NCI-H1694 treated with DMSO at 0.1 percent for 48 hours (cell line): ENCODE measurements at places on chromosomes 5 and 9.

GRCh38 chr5:31863991-31864411, 225.1 kb downstream of the PDZD2 start:
- no peak for DNase-seq

- no peak for DNase-seq
Measured at GRCh38 chr5:60196385-60197113, 303.0 kb upstream of the PDE4D start.

DNA sequence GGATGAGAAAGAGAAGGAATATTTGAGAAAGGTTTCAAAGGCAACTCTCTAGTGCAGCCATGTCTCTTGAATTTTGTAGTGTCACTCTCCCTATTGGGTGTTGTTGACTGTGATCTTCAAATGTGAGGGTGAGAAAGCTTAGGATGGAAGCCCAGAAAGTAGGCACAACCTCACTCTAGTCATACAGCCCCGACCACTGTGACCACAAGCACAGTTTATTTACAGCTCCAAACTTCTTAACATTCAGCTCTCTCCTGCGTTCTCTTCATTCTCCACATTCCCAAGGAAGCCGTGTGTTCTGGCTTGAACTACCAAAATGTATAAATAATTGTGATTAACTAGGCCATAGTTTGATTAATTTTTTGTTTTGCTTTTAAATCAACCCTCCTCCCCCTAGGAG, 542.9 kb downstream of the LRRC70 start:
- no peak for DNase-seq

- DNase-seq: no peak
Measured at GRCh38 chr5:42235837-42236236, 187.4 kb upstream of the GHR start.

DNA sequence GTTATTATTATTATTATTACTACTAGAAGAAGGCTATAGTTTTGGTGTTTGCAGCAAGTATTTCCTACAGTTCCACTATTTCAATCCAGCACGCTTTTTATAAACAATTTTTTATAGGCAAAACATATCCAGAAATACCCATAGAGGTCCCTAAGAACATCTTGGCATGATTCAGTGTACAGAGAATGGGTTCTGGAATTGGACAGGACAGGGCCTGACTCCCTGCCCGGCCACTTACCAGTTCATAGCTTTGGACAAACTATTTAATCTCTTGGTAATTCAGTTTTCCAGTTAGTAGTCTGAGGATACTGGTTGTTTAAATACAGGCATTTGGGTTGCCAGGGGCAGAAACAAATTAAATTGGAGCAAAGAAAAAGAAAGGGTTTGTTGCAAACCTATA, 91.2 kb downstream of the PGM5 start:
- DNase-seq: no peak

DNA sequence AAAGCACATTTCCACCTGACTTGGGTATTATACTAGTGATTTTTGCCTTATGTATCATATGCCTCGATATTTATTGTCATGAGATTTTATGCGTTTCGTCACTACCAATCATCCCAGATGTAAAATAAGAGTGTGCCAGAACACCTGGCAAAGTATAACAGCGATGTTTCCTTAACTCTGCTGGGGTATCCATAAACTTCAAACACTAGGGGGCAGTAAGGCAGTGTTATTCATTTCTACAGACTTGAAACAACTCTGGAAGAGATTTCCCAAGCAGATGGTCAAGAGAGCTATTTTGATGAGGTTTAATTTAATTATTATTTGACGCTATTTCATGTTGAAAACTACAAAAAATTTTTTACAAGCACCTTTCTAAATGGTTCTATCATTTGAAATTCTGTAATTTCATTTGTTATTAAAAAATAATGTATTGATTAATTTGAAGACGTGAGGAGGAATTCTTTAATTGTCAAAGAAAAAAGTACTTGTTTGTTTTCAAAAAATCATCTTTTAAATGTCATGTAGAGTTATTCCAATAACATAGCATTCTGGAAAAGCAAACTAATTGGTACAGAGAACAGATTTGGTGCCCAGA, 388.5 kb upstream of the CTNND2 start:
- DNase-seq: peak; percentile 33

- DNase-seq: no peak
Measured at GRCh38 chr9:33662871-33663270, 132.5 kb upstream of the PRSS3 start.

DNA sequence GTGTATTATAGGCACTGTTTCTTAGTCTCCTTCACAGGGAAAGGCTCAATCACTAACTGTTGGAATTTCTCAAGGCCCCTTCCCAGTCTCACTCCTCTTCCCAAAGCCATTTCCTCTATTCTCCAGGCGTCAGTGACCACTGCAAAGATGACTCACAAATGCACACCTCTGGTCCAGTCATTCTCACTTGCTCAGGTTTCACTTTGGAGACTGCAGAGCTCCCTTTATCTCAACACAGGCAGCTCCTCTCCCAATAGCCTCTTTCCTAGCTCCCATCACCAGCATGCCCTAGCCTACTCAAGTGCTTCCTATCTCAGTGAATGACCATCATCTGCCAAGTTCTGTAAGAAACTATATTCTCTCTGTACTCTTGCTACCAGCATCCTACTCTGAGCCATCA, 323.6 kb downstream of the NTRK2 start:
- no peak for DNase-seq

DNA sequence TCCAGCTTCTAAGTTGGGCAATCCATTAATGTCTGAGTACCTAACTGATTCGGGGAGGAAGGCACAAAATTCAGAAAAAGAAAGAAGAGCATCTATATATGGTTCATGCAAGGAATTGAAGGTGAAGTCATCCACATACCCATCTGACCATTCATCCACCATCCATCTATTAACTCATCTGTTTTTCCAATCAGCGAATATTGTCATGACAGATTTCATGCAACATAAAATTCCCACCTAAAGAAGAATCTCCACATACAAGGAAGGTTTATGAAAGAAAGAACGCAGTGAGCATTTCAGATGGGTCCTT, 164.7 kb downstream of the GRIA1 start:
- DNase-seq: no peak

DNA sequence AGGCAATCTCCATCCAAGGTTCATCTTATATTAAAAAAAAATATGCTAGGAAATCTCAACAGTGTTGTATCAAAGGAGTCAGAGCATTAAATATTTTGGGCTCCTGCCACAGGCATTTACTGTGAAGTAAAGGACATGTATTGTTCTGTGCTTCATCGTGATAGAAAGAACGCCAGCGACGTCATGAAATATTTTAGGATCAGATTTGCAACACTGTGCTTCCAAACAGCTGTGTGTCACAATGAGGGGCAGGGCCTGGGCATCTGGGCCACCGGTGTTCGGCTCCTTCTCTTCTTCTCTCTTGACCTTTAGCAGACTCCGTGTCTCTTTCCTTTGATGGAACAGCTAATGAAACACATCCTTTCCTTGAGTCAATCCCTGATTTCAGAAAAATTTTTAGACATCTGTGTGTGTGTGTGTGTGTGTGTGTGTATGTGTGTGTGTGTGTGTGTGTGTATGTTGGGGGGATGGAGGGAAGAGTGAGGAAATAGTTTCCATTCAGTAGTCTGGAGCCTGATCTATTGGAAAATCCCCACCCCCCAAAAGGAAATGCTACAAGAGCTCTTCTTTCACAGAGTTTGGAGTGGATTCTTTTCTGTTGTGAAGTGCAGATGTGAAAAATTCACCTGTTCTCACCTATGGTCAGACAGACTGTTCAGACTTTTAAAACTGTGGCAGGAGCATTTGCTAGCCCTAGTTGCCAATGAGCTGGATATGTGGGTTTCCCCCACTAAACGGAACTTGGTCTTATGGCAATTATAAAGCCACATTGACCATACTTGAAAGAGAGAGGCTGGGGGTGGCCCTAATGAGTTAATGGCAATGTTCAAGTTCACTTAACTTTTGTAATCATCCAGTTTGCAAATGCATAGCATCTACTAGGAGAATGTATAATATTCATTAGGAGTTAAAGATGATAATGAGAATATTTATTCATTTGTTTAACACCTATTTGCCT, 18.1 kb upstream of the TNC start:
- no peak for DNase-seq
